ENCODE measurements at places on chromosomes 7 and 10. TPM values are rescaled to one million over a fixed set of nuclear protein-coding genes. Genes with fewer than 3 reads are reported as not detected.

SNX10 gene
- not detected for total RNA-seq

RAPGEF5 gene
- 0.21 TPM for total RNA-seq

CYP2C19 gene
- not detected for total RNA-seq

PRSS37 gene
- total RNA-seq, result not detected

LIPN gene
- not detected for total RNA-seq
